ENCODE measurements at places on chromosomes 13 and 19.

DNA sequence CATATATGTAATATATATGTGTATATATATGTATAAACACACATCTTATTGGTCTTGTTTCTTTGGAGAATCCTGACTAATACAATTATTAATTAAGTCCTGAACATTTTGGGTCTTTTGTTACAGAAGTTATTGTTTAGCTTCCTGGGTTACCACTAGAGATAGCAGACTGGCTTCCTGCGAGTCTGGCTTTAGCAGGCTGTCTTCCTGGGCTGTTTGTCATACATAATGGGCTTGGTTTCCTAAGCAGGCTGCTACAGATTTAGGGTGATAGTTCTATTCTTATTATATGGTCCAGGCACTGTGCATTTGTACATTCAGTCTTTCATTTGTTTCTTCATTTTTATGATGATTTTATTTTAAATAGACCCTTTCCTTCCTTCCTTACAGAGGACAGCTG, 312.0 kb upstream of the TMTC4 start:
- DNase-seq = no peak

GRCh38 chr19:1093811-1094553, 1.2 kb downstream of the POLR2E start:
- no peak for DNase-seq

GRCh38 chr13:54175466-54175865, 1146.9 kb downstream of the OLFM4 start:
- no peak for DNase-seq

DNA sequence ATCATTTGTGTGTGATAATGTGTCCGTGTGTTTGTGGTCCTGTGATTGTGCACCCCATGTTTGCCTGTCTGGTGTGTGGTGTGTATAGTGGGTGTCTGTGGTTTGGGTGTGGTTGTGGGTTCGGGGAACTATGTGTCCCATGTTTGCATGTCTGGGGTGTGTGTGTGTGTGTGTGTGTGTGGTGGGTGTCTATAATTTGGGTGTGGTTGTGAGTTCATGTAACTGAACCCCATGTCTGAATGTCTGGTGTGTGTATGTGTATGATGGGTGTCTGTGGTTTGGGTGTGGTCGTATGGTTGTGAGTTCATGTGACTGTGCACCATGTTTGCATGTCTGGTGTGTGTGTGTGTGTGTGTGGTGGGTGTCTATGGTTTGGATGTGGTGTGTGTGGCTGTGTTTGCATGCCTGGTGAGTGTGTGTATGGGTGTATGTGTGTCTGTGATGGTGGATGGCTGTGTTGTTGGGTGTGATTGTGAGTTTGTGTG, 11.1 kb upstream of the NFIX start:
- no peak for DNase-seq

DNA sequence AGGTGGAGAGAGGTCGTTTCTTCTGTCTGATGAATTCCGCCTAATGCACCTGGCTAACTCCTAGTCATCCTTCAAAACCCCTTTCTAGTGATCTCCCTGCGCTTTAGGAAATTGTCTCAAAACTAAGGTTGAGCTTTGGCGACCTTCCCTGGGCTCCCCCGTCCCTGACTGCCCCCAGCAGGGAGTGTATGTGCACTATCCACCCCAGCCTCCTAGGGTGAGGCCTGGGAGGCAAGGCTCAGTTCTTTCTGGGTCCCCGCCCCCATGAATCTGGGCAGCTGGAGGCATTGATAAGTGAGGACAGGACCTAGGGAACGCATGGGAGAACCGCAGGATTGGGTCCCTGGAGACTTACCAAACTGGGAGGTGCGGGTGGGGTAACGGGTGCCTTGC, 378 bp downstream of the TLE6 start:
- DNase-seq = no peak

- DNase-seq = no peak
Measured at GRCh38 chr19:36950335-36951119, 34.4 kb downstream of the ZNF568 start.

- no peak for DNase-seq
Measured at GRCh38 chr19:43811837-43812236, 9.6 kb upstream of the LYPD5 start.

GRCh38 chr13:45365558-45365885, 24.5 kb upstream of the TPT1 start:
- no peak for DNase-seq

DNA sequence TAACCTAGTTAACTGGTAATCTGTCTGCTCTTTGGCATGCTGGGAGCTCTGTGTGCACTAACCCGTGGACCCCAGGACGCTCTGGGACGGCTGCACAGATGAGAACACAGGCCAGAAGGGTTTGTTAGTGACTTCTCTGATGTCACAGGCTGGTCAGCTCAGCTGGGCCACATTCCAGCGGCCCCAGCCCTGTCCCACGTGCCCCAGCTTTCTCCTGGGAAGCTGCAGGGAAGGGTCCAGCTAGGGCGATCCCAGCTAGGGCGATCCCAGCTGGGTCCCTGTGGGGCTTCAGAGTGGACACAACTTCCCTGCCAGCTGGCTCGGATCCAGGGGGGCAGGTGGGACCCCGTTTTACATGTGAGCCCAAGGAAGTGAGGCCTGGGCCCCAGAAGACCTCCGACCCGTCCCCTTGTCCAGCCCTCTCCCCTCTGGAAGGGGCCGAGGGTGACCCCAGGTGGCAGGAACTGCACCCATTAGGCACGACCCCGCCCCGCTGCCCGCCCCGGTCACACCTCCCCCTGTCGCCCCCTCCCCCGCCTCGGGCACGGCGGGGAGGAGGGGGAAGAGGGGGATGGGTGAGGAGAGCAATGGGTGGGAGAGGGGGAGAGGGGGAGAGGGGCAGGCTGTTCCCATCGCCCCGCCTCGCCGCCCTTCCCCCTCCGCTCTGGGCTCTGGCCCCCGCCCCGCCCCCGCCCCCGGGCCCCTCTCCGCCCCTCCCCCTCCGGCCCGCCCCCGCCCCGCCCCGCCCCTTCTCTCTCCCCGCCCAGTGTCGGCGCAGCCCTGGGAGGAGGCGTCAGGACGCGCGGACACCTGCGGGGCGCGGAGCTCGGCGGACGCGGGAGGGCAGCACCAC, 75.2 kb upstream of the MCF2L start:
- no peak for DNase-seq

- DNase-seq = no peak
Measured at GRCh38 chr19:36436531-36436930, 18.1 kb upstream of the ZFP82 start.

- DNase-seq = no peak
Measured at GRCh38 chr19:10981252-10981895, 20.5 kb downstream of the SMARCA4 start.

DNA sequence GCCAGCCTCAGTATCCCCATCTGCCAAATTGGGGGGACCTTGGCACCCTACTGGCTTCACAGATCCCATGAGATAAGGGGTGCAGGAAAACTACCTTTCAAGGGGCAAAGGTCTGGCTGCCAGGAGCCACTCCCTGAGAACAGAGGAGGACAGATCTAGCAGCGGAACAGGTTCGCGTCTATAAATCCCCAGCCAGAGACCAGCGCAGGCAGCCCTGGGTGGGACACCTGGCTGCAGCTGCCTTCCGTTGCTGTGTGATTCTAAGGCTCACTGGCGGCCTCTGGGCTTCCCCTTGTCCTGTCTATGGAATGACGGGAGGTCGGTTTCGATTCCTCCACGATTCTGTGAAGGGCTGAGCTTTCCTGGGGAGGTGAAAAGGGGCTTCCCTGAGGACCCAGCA, 7.3 kb downstream of the RELB start:
- no peak for DNase-seq

GRCh38 chr19:45981350-45981749, 7.7 kb upstream of the NOVA2 start:
- DNase-seq = no peak

DNA sequence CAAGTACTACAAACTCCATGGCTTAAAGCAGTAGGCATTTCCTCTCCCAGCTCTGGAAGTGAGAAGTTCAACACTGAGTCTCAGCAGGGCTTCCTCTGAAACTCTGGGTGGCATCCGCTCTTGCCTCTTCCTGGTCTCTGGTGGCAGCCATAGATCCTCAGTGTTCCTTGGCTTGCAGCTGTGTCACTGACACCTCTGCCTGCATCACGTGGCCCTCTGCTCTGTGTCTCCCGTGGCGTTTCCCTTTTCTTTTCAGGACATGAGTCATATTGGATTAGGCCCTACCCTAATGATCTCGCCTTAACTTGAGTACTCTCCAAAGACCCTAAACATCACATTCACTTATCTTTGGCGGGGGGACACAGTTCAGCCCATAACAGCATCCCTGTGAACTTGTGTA, 466.7 kb downstream of the MYO16 start:
- no peak for DNase-seq

All from activated CD4-positive, alpha-beta T cell treated with anti-CD3 and anti-CD28 coated beads for 24 hours (primary cell).